LNCaP clone FGC (cell line): ENCODE measurements at places on chromosomes 11 and 22.

- no peak for DNase-seq
Measured at GRCh38 chr11:92632495-92632894, 337.0 kb upstream of the MTNR1B start.

DNA sequence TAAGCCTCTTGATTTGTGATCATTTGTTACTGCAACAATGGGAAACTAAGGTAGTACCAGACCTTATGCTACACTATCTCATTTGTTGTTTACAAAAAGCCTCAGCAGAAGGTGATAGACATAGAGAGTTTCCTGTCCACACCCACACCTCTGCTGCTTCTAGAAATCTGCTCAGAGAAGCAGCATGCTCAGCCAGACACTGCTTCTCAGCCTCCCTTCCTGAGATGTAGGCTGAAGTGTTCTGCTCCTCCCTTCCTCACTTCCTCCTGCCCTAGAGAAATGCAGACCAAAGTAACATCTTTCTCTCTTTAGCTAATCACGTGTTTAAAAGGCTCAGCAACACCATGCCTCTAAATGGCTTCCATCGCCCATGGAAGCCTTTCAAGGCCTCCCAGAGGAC is 88.4 kb downstream of the SLC1A2 start:
- DNase-seq: no peak

DNA sequence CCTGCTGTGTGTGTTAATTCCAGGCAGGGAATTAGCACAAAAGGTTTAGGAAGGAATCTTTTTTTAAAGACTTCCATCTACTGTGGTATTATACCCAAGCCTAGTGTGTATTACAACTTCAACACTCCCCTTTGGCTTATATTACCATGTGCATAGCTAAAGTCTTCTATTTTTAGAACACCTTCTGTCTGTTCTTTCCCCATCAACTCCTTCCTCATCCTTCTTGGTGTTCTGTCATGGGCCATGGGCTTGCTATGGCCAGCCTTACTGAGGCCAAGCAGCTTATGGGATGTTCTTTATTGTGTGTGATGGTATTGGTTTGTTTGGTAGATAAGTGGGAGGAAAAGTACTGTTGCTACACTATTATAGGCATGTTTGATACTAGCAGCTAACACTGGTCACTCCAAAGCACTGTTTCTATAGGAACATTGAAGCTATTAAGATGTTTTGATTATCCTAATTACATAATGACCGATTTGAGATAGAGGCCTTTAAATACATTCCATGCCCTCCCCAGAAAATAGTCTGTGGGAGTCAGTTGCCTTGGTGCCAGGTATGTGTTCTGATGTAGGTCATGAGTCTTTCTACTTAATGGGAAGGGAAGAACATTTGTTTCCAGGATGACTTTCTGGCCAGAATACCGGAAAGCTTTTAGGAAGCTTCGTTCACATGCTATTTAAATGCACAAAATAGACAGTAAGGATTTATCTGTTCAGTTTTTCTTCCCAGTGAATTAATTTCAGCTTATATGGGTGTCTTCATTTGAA is 16.5 kb downstream of the MCAM start:
- DNase-seq: no peak

DNA sequence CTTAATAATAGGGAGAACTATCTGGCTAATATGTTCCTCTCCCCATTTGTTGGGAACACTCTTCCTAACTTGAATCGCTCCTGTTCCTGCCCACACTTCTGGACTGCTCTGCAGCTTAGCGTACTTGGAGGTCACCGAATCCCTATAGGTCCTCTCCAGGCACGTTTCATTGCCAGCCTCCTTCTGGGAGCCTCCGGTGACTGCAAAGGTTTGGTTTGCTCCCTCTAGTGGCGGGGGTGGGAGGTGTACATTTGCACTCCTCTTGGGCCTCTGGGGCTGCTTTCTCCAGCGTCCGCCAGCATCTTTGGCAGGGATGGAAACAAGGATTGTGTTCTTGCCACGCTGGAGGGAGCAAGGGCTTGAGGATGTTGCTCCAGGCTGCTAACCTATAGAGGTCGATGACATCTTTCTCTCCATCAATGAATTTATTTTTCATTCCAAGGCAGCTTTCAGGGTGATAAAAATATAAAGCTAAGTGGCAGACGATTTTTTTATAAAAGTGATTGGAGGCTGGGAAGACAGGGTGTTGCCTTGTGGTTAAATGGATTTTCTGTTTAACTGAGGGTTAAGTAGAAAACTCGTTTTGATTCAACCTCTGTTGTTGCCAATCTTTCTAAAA is 48.7 kb downstream of the TSPAN18 start:
- DNase-seq: peak; percentile 15

DNA sequence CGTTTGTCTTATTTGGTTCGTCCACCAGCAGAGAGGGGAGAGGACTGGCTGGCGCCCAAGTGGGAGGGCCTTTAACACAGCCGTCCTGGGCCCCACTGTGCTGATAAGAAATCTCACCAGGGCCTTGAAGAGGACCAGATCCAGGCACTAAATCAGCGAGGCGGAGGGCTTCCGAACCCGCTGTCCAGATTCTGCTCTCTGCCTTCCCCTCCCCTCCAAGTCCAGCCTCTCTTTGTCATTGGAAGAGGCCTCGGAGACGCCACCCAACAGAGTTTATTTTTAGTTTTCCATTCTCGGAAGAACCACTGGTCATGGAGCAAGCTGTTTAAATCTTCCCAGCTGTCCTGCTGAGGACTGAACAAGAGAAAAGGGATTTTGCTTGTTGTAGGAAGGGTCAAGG is 9.3 kb upstream of the FXYD6 start:
- DNase-seq: no peak

DNA sequence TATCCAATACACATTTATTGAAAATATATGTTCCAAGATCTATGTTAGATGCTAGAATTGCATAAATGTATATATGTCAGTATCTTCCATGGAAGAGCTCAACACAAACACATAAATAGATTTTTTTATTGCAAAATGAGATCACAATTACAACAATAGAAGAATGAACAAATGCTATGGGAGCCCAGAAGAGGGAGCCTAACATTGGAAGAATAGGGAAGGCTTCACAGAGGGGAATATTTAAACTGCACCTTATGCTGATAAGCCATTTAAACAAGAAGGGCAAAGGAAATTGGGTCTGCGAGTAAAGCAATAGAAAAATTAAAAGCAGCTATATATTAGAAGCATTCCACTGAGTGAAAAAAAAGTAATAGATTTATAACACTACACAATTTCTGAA is 96.1 kb upstream of the LRRC55 start:
- no peak for DNase-seq

GRCh38 chr11:116794851-116795250 is 3.2 kb upstream of the APOA5 start:
- no peak for DNase-seq

DNA sequence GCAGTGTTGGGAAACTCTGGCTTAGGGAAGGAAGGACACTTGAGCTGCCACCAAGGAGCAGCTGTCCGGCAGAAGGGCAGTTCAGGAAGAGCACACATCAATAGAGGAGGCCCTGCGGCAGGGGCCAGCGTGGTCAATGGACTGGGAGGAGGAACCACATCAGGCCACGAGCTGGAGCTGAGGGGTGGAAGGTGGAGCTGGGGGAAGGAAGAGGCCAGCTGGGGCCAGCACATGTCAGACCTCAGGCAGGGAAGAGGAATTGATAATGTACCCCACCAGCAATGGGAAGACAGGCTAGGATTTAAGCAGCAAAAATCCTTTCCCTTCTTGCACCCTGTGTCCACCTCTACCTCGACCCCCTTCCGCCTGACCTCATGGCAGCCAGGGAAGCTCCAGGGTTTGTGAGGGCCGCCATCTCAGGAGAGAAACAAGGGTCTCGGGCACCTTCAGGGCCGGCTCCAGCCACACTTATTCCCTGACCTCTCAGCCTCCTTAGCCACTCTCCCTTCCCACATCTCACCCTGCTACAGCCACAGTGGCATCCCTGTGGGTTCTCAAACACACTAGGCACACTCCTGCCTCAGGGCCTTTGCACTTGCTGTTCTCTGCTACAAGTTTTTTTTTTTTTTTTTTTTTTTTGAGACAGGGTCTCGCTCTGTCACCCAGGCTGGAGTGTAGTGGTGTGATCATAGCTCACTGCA is 157.8 kb upstream of the GRK3 start:
- no peak for DNase-seq

- DNase-seq: no peak
Measured at GRCh38 chr11:15190611-15191010, 75.9 kb downstream of the INSC start.

- DNase-seq: no peak
Measured at GRCh38 chr11:35292279-35292678, 127.1 kb downstream of the SLC1A2 start.

GRCh38 chr11:65261591-65262380 is at the start of gene POLA2:
POLA2 (plus strand) TSS chr11:65261962; CDS start chr11:65262293, 331 bp downstream.
- DNase-seq: peak; percentile 84

DNA sequence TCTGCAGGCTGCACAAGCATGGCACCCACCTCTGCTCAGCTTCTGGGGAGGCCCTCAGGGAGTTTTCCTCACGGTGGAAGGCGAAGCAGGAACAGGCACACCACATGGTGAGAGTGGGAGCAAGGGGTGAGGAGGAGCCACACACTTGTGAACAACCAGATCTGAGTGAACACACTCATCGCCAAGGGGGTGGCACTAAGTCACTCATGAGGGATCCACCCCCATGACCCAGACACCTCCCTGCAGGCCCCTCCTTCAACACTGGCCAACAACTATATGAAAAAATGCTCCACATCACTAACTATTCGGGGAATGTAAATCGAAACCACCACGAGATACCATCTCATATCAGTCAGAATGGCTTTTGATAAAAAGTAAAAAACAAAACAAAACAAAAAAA is 722 bp upstream of the KRTAP5-2 start:
- no peak for DNase-seq

DNA sequence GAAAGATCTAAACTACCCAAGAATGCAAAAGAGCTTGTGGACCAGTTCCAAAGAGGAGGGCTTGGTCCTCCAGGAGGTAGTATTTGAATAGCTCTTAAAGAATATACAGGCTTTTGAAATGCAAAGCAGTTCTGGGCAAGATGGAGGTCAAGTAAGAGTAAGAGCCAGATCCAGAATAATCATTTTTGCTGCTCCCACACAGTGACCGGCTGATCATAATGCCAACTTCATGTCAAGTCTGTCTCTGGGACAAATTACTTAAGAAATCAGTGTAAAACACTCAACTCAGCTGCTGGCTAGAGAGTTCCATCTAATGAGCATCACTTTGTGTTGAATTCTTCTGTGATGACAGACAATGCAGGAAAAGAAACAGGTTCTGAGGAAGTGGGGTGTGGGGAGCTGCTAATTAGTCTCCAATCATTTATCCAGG is 250.9 kb upstream of the NARS2 start:
- DNase-seq: no peak

- DNase-seq: no peak
Measured at GRCh38 chr11:19218216-19218615, 16.4 kb upstream of the CSRP3 start.

- no peak for DNase-seq
Measured at GRCh38 chr22:19492504-19493174, 12.9 kb downstream of the CDC45 start.
